ENCODE measurements at places on chromosomes 13 and 19. TPM values are rescaled to one million over a fixed set of nuclear protein-coding genes. Genes with fewer than 3 reads are reported as not detected.

SCGB2B2 gene
- not detected for total RNA-seq

CD79A gene
- not detected for total RNA-seq

F10 gene
- total RNA-seq = 0.22 TPM

CFAP97D2 gene
- total RNA-seq = not detected

ACER1 gene
- total RNA-seq = not detected

LIPE gene
- 2.6 TPM for total RNA-seq

ZNF682 gene
- total RNA-seq = 4.0 TPM

SIGLEC9 gene
- total RNA-seq = 0.20 TPM

LENG1 gene
- total RNA-seq = 5.4 TPM

FFAR3 gene
- under 0.01 TPM for total RNA-seq

CEACAM4 gene
- not detected for total RNA-seq

CYP2A6 gene
- total RNA-seq = not detected

ZNF726 gene
- 2.8 TPM for total RNA-seq

MEIOSIN gene
- not detected for total RNA-seq

CLIP3 gene
- 2.8 TPM for total RNA-seq

DCT gene
- not detected for total RNA-seq

ZNF492 gene
- total RNA-seq = 0.22 TPM

ZIK1 gene
- total RNA-seq = 3.9 TPM

TMED1 gene
- 44.0 TPM for total RNA-seq

ZNF304 gene
- total RNA-seq = 10.3 TPM

PCDH20 gene
- not detected for total RNA-seq

LGALS7B gene
- not detected for total RNA-seq

ZNF98 gene
- total RNA-seq = 0.20 TPM

PTH2 gene
- total RNA-seq = not detected

FARP1 gene
- total RNA-seq = 9.4 TPM

FPR2 gene
- not detected for total RNA-seq

PDE4C gene
- total RNA-seq = under 0.01 TPM

VSTM2B gene
- not detected for total RNA-seq

SIAH3 gene
- not detected for total RNA-seq

CNFN gene
- not detected for total RNA-seq

Measured in lung microvascular endothelial cell (primary cell).